CD4-positive, alpha-beta T cell treated with Interleukin-17A for 1 hour (primary cell): ENCODE measurements at places on chromosomes 1 and 21.

- DNase-seq, result peak; percentile 63
These were observed 7.8 kb downstream of the ITLN1 start for GRCh38 chr1:160877221-160877620.

GRCh38 chr1:38062361-38063288 lies 16.0 kb upstream of the POU3F1 start:
- no peak for DNase-seq

DNA sequence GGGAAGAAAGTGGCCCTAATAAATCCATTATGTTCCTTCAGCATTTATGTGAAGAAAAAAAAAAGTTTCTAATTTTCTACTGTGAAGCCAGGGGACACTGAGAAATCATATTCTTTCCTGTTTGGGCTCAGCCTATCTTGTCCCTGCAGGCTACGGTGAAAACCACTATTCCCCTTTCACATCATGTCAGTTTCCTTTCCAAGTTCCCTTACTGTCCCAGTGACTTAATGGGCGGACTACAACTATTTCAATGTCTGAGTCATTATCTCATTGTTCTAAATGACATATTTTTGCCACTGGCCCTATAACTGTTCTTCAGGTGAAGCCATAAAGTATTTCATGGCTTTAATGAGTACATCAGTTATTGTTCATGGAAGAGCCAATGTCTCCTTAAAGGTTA lies 71.3 kb upstream of the BEND5 start:
- DNase-seq, result no peak

GRCh38 chr1:32349211-32349708 lies 13.0 kb downstream of the FAM229A start:
- DNase-seq, result no peak

DNA sequence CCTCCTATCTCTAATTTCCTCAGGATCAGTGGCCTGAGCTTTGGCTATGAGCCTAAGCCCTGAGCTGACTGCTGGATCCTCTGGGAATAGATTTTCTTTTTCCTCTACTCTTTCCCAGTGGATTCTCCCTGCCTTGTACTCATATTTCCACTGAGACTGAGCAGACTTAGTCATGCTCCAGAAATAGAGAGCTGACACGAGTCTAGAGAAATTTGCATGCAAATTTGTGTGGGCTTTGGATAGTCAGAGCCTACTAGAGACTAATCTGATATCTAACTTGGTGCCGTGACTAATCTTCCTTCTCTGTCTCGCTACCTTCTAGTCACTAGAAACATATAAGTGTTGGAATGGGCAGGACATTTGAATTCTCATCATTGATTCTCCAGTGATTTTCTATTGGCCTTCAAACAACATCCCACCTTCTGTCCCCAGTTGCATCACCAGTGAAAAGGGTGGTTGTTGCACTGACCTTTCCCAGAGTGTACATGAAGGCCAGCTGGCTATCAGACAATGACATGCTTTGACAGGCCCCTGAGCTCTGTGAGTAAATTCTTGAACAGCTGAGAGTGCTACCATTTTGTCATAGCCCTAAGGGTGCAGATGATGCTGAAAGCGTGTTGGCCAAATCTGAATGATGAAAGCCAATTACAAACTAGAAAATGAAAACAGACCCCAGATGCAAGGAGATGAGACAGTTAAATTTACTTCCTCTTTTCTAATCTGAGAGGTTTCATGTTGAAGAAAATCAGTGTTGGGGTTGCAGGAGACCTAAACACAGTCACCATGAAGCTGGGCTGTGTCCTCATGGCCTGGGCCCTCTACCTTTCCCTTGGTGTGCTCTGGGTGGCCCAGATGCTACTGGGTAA lies at the start of gene FCRLA:
FCRLA (plus strand) TSS at position 748 of the 866 bp plus-strand sequence; CDS start at position 784, 36 bp downstream.
- DNase-seq, result no peak

DNA sequence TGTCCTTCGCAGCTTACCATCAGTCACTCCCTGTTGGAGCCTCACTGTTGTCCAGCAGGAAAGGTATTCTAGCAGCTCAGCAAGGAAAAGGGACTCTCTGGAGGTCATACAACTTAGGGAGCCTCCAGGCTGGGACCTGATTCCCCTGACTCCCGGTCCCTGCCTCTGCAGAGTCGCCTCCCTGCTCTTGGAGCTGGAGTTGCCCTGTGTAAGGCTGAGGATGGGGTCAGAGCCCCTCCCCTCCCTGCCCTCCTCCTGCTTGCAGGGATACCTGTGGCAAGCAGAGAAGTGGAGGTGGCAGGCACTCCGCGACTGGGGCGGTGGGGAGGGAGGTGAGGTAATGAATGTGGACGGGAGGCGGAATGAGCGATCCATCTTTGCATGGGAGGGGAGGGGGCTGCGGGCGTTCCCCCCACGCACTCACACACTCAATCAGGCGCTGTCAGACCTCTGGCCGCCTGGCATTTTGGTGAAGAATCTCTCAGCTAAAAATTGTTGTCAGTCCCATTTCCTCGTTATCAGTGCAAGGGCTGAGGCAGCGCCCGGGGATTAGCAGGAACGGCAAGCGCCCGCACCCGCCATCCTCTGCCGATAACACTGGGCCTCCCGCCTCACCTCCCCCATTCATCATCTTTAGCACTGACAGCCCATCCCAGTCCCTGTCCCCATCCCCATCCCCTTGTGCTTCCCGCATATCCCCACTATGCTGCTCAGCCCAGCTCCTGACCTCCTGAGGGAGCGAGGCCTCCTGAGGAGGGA lies 64.3 kb downstream of the TMEM53 start:
- DNase-seq, result no peak

DNA sequence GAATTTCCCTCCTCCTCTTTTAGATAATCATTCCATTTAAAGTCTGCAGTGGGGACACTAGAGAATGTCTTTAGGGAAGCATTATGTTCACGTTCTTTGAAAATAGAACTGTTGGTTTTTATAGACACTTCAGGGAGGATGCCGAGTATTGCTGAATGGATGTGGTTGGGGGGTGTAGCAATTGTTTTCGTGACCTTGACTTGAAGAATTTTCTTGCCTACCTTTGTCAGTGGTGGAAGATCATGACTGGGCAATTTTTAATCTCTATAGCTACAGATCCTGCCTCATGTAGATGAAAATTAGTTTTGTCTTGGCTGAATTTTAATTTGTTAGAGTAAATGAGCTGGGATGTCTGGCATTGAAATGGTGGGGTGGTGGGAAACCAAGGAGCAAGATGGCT lies 3.8 kb downstream of the SMG7 start:
- no peak for DNase-seq

DNA sequence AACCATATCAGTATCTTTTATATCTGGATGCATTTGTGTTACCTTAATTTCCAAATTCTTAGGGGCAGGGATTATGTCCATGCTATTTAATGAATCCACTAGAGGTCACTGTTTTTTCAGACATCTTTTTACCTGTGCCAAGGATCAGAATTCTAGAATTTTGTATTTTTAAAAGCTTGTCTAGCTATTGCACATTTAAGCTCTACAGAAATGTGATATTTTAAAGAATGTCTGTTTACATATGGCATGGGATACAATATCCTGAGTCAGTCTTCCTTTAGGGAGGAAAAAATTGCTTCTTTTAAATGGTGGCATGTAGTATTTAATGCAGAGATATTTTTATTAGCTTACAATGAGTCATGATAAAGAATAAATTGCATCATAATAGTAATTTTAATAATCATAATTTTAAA lies 11.3 kb downstream of the RPAP2 start:
- DNase-seq, result peak; percentile 56

DNA sequence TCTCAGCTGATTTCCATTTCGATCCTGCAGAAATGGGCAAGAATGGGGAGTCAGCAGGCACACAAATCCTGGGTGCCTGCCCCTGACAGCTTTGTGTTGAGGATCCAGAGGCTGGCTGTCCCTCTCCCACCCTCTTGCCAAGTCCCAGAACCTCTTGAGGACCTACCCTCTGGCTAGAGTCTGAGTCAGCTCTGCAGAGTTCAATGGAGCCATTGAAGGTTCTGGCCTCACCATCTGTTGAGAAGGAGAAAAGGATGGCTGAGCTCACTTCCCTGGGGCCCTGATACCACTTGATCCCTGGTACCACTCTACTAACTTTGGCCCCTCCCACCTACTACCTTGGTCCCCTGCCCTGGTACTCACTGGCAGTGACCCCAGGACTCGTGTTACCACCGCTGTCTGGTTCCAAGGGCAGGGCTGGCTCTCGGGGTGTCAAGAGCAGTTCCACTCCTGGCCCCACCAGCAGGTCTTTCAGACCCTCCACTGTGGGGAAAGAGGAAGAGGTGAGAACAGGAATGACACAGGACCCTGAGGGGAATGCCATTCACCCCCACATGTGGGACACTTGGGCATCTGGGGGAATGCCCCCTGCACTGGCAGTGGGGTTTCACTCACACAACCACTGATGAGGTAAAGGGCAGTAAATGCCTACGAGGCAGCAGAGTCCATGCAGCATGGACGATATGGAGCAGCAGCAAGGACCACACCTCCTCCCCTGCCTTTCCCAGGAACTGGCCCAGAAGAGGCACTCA lies 10.5 kb downstream of the RXFP4 start:
- DNase-seq, result no peak

GRCh38 chr1:83996621-83997020 lies 2.3 kb downstream of the TTLL7 start:
- no peak for DNase-seq

GRCh38 chr21:29449306-29449950 lies 150.7 kb downstream of the BACH1 start:
- DNase-seq, result peak; percentile 79

- no peak for DNase-seq
These were observed 666 bp downstream of the CSF3R start for GRCh38 chr1:36481771-36482723.

- no peak for DNase-seq
These were observed 255.5 kb upstream of the LRRC7 start for GRCh38 chr1:69312055-69312732.

DNA sequence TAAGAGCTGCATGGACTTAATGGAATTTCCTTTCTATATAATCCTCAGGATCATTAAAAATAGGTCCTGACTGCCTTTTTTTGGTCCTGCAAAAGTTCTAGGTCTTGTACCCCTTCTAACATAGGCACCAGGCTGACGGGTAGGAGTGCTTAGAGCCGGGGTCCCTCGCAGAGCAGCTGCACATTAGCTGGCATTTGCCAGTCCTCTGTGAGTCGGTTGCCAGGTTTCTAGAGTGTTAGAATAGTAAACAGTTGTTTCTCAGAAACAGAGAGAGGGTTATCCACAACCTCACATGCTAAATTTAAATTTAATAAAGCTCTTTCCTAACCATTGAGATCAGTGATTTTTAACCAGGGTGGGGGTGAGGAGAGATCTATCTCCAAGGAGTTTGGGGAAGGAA lies 35.4 kb upstream of the HEATR1 start:
- DNase-seq, result no peak

DNA sequence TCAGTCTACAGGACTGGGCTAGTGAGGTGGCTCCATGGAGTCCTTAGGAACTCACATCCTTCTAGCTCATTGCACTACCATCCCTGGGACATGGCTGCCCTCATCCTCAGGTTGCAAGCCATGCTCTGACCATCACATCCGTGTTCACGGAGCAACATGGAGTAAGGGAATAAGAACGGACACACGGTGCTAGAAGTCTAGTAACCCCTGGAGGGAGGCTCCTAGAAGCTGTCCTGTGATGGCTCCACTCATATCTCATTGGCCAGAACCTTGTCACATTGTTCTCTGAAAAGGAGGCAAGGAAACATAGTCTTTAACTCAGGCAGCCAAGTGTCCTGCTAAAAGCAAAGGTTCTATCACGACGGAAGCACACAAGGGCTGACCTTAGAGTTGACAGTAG lies 3.9 kb downstream of the MRAP start:
- DNase-seq, result no peak

DNA sequence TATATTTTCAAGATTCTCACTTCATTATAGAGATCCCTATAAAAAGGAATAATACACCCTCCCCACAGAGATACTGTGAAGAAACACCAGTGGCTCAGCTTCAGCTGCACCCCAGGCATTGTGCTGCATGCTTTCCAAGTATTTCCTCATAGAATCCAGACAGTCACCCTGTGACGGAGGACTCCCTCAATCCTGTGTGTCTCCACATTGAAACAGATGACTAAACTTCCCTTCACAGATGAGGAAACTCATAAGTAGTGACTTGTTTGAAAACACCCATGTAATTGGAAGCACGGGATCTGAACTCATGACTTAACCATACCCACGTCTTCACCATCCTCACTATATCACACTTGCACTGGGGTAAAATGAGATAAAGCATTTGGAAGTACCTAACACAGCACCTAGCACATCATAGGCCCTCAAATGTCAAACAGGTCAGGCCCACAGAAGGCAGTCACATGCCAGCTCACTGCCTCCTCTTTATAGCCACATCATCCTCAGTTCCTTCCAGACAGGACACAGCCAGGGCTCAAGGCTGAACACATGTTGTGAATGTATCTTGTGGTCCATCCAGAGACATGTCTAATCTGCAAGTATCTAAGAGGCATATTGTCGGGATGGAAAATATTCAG lies 55.2 kb downstream of the GPR161 start:
- DNase-seq, result no peak

- DNase-seq, result no peak
These were observed 145.2 kb upstream of the ETS2 start for GRCh38 chr21:38660333-38661196.

DNA sequence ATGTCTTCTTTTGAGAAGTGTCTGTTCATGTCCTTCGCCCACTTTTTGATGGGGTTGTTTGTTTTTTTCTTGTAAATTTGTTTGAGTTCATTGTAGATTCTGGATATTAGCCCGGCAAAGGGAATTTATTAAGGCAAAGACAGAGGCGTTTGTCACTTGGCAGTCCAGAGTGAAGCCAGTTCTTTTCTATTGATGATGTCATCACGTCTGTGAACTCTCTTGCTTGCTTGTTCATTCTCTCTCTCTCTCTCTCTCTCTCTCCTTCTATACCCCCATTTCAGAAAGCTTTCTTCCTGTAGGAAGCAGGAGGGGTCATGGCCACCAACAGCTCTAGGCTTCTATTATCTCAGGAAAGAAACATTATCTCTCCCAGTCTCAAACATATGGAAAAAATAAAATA lies 291.3 kb downstream of the OMA1 start:
- DNase-seq, result no peak

GRCh38 chr1:229664133-229664689 lies 38.2 kb downstream of the URB2 start:
- peak; percentile 72 for DNase-seq

DNA sequence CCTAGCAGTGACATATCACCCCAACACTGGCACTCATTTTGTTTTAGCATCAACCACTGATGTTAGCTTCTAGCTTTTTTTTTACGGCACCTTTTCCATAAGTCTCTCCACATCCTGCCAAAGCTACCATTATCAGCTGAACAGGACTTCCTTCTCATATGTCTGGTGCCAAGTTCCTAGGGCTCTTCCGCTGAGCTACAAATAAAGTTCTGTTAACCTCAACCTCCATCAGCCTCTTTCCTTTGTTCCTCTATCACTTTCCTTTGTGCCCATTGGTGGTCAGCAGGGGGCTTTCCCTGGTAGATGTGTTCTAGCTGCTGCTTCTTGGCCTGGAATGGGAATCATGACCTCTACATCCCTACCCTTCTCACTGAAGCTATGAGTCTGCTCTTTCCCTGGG lies 163.8 kb downstream of the FAF1 start:
- DNase-seq, result no peak

GRCh38 chr1:9281908-9282695 lies 10.6 kb upstream of the SPSB1 start:
- no peak for DNase-seq

GRCh38 chr1:50829014-50829958 lies 130.8 kb downstream of the FAF1 start:
- DNase-seq, result no peak

GRCh38 chr1:35315649-35316048 lies 47.1 kb downstream of the ZMYM4 start:
- no peak for DNase-seq
